T-helper 22 cell (primary cell): ENCODE measurements at places on chromosomes 11 and 22.

DNA sequence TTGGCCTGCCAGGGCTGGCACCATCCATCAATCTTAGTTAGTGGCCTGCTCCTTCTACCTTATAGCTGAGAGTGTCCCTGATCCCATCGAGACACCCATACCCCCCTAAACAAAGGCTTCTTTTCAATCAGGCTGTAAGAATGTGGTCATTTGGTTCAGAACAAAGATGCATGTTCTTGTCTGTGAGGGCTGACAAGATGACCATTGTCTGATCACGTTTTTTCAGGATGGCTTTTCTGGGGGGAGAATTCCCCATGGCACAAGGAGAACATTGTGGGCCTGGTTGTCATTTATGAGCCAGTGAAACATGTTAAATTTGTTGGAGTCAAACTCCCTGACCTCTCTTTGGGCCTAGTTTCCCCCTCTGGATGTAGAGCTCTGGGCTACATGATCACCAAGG, 160.4 kb downstream of the INSC start:
- no peak for DNase-seq

DNA sequence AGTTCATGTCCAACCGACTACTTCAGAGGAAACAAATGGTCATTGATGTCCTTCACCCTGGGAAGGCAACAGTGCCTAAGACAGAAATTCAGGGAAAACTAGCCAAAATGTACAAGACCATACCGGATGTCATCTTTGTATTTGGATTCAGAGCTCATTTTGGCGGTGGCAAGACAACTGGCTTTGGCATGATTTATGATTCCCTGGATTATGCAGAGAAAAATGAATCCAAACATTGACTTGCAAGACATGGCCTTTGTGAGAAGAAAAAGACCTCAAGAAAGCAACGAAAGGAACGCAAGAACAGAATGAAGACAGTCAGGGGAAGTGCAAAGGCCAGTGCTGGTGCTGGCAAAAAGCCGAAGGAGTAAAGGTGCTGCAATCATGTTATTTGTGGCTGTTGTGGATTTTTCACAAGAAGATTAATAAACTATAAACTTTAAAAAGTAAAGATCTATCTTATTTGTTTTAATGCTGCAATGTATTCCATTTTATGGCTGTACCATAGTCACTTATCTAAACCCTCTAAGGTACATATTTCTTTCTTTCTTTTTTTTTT, 20.1 kb upstream of the HIPK3 start:
- DNase-seq: no peak

DNA sequence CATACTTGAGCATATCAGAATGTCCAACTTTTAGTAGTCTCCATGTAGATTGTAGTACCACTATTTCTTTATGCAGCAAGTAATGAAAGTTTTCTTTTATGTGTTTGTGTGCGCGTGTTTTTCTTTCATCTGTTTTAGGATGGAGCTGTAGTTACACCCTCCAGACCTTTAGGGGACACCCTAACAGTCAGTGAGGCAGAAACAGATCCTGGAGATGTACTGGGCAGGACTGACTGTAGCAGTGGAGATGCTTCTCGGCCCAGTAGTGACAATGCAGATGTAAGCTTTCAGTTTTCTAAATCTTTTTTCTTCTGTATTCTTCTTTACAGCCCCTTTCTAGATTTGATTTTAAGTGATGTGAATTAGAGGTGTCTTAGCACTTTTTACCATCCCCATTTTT, 79.9 kb upstream of the GRIK4 start:
- DNase-seq: no peak

DNA sequence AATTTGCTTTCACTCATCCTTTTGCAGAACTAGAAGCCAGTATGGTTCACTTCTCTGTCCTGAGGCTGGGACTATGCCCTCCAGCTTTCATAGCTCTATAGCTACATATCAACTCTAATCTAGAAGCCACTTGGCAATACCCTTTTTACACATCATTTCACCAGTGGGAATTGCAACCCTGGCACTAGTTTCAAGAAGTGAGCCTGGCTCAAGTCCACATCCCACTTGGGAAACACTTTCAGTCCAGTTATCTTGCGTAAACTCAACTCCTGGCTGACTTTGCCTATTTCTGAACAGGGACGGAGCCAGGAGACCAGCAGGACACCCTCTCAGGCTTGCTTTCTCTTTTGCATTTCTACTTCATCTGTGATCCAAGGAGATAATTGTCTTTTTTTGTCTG, 19.9 kb upstream of the FAT3 start:
- no peak for DNase-seq

DNA sequence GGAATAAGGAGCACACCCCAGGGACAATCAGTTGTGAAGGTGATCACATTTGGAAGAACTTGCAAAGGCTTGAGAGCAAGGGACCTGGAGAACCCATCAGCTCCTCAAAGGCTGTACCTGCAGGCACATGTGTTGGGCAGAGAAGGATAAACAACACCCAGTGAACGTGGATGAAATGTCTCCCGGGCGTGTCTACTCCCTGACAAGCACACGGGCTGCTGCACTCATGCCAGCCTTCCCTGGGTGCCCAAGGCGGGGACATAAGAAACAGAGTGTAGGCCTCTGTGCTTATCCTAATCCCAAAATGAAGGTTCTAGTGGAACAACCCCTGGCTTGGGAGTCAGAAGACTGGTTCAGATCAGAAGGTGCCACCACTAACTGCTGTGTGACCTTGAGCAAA, 46.7 kb downstream of the DSCAML1 start:
- no peak for DNase-seq
